Caki2 (cell line): ENCODE measurements at places on chromosomes 7 and 10.

DNA sequence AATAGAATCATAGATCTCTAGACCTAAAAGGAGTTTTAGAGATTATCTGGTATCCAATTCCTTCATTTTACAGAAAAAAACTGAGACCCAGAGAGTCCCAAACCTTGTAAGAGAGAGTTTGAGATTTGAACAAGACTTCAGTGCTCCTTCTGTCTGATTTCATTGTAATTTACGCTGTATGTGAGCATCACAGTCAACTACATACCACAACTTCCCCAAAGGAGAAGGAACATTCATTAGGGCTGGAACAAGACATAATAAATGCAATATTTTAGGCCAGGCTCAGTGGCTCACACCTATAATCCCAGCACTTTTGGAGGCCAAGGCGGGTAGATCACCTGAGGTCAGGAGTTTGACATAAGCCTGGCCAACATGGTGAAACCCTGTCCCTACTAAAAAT, 17.3 kb upstream of the PRKAR2B start:
- DNase-seq, result no peak

DNA sequence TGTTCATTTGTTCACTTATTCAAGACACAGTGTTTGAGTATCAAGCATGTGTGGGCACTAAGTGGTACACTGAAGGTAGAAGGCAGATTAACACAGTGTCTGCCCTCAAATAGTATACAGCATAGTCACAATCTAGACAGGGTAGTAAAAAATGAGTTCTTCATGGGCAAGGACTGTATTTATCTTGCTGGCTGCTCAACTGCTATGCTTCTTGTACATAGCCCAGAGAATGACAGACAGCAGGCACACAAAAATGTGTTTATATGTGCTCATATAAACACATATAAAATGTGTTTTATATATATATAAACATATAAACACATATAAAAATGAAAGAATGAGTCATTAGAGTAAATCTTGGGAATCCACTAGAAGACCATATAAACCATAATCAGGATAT, 43.1 kb downstream of the TFEC start:
- DNase-seq, result no peak

DNA sequence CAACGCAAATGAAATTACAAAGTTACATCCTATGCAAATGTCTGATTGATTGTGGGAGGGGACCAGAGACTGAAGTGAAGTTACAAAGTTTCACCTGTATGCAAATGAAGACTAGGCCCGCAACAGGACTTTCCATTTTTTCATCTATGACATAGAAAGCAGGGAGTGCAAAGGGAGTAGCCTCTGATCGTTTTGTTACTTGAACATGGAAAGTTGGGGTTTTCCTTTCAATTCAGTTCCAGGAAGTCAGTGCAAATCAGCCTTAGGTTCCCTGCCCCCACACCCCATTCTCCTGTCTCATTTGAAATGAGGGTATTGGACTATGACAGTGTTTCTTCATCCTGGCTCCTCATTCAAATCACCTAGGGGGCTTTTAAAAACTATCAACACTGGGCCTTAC, 96.9 kb upstream of the HABP2 start:
- DNase-seq, result no peak

DNA sequence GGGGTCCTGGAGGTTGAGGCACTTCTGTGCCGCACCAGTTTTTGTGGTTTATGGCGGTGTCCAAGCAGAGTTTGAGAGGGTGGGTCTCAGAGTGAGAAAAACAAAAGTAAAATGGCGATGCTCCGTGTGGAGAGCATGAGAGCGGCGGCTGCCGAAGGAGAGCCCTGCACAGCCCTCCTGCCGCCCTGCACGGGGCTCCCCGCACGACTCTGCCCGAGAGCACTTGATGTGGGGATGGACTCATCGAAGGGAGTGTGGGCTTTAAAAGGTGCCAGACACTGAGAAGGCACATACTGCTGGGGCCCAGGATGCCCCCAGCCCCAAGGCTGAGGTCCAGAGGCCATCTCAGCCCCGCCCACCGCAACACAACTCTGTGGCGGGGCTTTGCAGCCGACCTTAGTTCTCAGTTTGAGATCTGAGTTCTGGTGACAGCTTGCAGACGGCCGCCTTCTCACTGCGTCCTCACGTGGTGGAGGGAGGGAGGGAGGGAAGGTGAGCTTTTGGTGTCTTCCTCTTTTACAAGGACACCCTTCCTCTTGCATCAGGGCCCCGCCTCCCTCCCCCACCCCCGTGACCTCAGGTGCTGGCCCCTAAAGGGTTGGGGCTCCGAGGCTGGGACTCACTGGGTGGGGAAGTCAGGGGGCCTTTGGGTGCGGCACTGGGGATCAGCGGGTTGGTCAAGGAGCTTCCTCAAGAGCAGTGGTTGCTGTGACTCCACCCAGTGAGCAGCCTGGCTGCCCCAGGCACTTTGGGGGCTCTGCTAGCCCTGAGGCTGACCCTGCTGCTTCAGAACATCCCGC, 69.1 kb downstream of the NKX6-2 start:
- DNase-seq, result no peak

DNA sequence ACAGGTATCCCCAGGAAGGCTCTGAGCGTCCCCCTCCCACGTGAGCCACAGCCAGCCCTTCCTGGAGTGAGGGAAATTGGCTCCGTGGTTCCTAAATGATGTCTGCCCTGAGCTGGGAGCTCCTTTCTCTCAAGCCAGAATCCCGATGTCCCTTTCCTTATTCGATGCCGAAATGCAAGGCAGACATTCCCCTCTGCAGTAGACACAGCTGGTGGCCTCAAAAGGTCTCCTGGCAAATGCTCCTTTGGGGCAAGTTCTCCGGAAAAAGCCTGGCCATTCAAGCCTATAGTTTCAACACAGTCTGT, 98.9 kb downstream of the HIP1 start:
- no peak for DNase-seq

GRCh38 chr10:7488418-7488829, 77.6 kb upstream of the SFMBT2 start:
- DNase-seq, result no peak

GRCh38 chr10:107865691-107866090, 701.2 kb upstream of the SORCS1 start:
- DNase-seq, result no peak

DNA sequence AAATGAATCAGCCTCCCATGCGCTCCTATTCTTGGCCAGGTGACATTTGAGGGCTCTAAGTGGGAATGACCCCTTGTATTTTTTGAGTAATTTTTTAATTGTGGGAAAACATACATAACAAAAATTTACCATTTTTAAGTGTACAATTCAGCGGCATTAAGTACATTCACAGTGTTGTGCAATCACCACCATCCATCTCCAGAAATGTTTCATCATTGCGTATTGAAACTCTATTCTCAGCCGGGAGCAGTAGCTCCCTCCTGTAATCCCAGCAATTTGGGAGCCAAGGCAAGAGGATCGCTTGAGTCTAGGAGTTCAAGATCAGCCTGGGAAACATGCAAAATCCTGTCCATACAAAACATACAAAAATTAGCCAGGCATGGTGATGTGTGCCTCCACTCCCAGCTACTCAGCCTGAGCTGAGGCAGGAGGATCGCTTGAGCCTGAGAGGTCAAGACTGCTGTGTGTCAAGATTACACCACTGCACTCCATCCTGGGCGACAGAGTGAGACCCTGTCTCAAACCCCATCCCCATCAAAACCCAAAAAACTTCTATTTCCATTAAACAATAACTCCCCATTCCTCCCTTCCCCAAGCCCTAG, 2.5 kb downstream of the ANTXRL start:
- DNase-seq, result no peak

DNA sequence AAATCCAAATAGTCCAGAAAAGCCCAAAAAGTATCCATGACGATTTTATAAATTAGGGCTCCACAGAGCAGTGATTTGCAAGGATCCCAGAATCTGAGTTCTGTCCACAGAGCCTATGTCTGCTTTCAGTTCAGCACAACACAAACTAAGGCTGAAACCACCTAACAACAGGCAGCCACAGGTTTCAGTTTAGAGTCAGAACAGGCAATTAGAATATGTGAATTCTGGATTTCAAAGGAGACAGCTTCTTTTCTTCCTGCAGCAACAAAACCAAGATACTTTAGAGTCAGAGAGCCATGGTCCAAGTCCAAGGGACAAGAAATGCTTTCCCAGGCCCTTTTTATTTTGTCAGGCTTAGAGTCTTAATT, 23.6 kb downstream of the IFIT3 start:
- no peak for DNase-seq

- DNase-seq, result no peak
Measured at GRCh38 chr10:11828682-11829284, 5.6 kb downstream of the PROSER2 start.

DNA sequence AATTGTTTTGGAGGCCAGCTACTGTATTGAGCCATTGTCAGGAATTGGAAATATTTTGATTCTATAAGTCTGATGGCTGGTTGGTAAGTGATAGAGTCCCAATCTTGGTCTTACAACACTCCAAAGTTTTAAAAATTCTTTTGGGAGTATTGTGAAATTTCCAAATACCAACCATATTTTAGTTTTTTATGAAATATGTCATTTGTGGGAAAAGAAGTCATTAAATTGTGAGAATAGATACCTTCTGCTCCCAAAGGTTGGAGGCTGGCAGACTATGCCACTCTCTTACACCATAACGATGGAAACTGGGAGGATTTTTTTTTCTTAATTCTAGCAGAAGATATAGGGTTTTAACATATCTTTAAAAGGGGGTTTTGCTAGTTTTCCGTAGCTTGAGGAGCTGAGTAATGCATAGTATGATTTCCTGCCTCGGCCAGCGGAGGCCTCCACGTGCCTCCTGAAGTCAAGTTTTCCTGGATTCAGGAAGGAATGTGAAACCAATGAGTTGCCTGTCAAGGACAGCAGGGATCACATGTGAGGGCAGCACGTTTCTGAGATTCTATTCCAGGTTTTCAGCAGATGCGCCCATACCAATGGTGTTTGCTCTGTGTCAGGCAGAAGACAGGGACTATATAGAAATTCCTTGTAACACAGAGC, 92.2 kb upstream of the LAMB4 start:
- DNase-seq, result no peak

DNA sequence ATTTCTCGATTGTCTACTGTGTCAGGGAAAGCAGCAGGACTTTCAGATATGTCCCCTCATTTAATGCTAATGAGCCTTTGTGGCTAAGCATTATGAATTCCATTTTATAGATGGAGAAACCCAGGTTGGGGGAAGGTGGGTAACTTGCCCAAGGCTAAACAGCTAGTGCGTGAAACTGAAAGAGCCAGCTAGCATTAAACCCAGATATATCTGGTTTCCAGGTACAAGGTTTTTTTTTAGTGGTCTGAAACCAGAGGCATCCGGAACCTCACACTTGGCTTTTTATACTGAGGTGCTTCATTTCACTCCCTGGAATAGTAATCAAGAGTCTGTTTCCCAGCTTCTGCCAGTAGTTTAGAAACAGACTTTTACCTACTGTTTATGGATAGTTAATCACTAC, 694.8 kb downstream of the PHTF2 start:
- no peak for DNase-seq

GRCh38 chr10:130224228-130224627, 88.0 kb downstream of the GLRX3 start:
- no peak for DNase-seq

- DNase-seq, result no peak
Measured at GRCh38 chr7:68041554-68041953, 1044.9 kb downstream of the TYW1 start.
